ENCODE measurements at places on chromosomes 2 and 18.
A peak's percentile ranks its signal among the peaks of the same experiment; 100 is the strongest.

DNA sequence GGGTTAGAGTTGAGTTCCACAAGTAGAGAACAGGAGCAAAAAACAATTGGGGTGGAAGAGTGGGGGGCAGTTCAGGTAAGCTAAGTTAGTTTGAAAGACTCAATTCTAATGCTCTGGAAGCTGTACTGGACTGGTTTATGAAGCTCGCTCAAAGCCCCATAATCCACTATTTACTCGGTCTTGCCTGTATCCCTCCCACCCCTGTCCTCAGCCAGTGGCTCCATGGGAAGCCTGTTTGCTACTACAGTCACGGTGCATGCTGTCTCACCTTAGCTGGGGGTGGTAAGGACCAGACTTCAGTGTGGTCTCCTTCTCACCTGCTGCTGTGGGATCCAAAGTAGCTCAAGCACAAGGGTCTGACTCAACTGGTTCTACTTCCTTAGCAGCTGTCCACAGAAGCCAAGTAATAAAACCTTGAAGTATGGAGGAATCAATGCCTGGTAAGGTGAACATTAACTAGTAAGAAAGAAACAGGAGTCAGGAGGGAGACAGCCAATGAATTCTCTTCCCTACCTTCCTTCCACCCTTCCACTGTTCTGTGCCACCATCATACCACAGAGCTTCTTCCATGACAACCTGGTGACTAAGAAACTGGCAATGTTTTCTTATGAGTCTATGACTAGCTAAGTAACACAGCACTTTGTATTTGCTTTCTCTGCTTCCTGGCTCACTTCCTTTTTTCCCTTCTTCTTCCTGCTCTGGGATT, 230.8 kb downstream of the SRBD1 start:
- DNase-seq = no peak

DNA sequence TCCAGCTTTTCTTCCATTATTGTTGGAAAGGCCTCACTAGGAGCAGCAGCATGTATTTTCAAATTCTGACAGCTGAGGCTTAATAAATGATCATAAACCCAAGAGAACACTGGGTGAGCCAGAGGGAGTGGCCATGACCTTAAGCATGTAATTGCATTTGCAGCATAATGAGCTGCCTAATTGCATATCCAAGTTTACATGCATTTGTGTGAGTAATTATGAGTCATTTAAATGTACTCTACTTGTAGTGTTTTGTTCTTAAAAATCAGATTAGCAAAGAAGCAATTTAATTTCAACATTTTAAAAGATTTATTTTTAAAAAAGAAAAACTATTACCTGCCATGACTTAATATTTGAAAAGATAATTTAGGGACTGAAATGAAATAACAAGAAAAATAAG, 74.8 kb downstream of the NOL10 start:
- DNase-seq = no peak

DNA sequence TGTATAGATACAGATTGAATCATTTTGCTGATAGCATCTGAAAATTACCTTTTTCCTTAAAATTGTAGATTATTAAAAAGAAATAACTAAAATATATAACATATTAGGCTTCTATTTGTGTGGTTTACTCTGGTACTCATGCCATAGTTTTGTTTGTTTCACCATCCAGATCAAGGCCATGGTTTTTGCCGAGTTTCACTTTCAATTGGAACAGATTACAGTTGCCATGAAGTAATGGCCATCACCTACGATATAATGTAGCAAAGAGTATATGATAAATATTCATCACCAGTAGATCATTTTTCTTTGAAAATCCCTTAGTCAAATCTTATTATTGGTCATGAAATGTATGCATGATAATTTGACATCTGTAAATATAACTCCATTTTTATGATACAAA, 11.9 kb upstream of the DNAH7 start:
- peak; percentile 26 for DNase-seq

GRCh38 chr18:63741769-63742168, 33.4 kb upstream of the SERPINB7 start:
- no peak for DNase-seq

DNA sequence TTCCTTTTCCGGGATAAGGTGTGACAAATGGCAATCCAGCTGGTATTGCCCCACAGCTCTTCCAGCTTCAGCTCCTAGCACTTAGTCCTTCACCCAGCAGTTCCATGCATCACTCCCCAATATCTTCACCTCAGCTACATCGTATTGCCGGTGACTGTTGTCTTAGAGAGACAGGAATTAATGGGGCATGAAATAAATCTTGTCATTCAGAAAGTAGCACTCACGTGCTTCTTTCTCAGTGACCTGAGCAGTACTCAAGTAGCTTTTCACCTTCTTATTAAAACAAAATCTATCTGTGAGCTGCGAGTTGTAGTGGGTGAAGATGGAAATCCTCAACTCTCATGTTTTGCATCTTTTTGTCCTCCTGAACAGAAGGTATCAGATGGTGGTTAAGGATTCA, 72.8 kb downstream of the PTH2R start:
- no peak for DNase-seq

GRCh38 chr18:55121397-55122170, 162.3 kb upstream of the CCDC68 start:
- DNase-seq = no peak

GRCh38 chr2:205288686-205289085, 393.6 kb upstream of the NRP2 start:
- no peak for DNase-seq

GRCh38 chr18:76445275-76445674, 49.8 kb downstream of the ZNF516 start:
- no peak for DNase-seq

GRCh38 chr2:239934571-239935171, 90.5 kb downstream of the NDUFA10 start:
- peak; percentile 57 for DNase-seq

DNA sequence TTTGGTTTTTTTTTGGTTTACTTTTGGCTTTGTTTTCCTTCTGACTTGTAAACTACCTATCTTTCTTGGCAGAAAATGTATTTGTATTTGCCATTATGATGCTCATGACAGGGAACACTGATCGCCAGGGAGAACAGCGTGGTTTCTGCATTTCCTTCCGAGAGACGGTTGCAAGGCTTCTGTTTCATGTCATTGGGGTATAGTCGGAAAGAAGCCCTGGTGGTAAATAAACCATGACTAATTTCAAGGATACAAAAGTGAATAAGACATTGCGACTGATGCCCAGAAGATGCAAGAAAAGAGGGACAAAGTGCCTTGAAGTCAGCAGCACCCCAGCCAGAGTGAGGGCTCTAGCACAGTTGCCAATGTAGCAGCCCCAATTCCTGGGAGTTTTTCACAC, 4.2 kb upstream of the CAPN14 start:
- DNase-seq = no peak

- DNase-seq = no peak
Measured at GRCh38 chr2:235564884-235565530, 71.2 kb downstream of the AGAP1 start.

DNA sequence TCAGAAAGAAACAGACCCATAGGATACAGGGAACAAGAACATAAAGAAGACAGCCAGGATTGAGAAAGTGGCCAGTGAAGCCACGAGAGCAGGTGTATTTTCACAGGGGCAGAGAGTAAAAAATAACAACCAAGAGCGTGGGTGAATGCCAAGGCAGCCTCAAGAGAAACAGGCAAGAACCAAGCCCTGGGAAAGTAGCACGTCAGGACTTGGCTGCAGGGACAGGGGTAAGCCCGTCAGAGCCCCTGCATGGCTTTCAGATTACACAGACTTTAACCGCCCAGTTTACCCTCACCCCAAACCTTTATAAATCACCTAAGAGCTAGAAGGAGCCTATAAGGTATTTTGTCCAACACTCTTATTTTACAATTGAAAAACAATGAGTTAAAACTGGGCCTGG, 43.7 kb downstream of the ARL4C start:
- DNase-seq = no peak

DNA sequence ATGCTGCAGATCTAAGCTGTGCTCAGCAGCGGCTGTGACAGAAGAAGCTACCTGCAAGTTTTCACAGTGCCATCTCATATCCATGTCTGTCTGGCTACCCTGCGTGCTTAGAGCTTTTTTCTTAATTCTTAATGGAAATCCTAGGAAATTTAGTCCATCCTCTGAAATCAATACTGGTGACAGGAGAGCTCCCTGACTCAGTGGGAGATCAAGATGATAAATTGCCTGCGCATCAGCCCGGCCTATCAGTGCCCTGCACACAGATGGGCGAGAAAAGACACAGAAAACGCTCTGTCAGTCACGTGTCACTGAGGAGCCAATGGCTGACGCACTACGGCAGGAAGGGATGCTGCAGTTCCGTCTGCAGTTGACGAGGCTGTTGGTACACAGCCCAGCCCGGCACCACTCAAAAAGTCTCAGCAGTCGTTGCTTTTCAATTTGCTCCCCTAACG, 819.6 kb upstream of the FSHR start:
- DNase-seq = peak; percentile 72

DNA sequence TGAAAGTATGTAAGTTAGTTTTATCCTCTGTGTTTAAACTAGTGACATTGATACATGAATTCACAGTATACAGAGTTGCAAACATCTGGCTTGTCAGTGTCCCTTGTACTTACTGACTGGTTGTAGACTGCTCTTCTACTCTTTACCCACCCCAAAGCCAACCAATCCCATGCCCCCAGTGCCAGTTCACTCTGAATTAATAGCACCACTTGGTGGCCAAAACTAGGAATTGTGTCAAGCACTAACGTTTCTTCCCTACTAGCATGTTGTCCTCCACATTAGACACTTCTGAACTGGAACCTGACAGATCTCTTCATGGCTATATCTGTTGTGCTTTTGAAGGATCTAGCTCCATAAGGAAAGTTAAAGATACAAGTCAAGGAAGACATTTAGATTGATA, 27.2 kb upstream of the OTX1 start:
- no peak for DNase-seq

DNA sequence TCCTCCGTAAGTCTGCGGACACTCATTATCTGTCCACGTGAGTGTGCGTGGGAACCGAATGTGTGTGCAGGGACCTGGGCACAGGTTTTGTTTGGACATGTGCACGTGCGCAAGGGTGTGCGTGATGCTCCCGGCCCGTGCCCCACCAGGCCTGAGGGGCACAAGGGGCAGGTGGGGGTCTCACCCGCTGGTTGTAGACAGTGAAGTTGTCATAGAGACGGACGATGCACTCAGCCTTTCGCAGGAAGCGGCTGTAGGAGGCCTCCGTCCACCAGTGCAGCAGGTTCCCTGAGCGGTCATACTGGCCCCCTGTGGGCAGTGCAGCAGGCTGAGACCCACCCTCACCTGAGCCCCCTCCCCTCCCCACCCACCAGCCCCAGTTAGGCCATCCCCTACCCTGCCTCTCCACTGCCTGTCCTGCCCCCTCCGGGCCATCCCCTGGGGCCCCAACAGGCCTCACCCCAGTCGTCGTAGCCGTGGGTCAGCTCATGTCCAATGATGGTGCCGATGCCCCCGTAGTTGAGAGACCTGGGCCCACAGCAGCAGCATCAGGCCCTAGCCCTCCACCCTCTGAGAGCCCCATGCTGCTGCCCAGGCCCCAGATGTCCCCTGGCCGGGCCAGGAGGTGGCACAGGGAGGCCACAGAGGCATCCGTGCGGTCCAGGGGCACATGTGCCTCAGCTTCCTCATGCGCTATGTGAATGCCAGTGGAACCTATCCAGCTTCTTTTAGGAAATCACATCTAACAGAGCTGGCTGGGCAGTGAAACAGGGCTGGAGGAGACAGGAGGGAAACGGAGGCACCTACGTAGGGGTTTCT, 6.1 kb downstream of the ECEL1 start:
- DNase-seq = no peak

GRCh38 chr2:158926478-158926948, 41.9 kb upstream of the TANC1 start:
- DNase-seq = no peak

DNA sequence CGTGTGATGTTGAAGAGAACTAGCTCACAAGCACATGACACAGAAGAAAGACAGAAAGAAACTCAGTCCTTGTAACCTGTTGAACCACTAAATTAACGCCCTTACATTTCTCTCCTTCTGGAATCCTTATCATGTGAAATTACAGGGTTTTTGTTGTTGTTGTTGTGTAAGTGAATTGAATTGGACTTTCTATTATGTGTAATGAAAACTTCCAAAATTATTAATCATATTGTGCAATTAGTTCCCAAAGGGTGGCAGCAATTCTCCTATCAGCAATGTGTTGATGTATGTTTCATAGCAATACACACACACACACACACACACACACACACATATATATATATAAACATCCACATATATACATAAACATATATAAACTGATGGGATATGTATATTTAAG, 402.2 kb upstream of the TCF4 start:
- DNase-seq = no peak

DNA sequence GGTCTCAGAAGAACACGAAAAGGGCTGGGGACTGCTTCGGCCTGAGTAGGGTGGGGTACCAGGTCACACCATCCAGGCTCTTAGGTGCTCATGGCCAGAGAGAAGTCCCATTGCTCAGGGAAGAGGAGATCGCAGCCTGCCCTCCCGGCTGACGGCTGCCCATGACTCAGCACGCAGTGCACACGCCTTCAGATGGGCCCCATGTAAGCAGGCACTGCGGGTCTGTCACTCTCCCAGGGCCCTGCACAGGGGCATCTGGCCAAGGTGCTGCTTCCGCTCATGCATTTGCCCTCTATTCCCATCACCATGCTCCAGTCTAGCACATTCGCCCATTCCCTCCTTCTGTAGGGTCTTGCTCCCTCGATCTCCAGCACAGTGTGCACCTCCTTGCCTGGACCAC, 34.7 kb downstream of the SFXN5 start:
- DNase-seq = no peak
